Ascending aorta (tissue), 2 donors: ENCODE measurements at places on chromosomes 16 and 17.

- DNase-seq = no peak
- no peaks in the 10 kb centered on the region for H3K36me3 ChIP-seq
- H3K27me3 ChIP-seq = no peaks in the 10 kb centered on the region
Observed at GRCh38 chr17:36130346-36130745, 26.7 kb downstream of the CCL4 start.

DNA sequence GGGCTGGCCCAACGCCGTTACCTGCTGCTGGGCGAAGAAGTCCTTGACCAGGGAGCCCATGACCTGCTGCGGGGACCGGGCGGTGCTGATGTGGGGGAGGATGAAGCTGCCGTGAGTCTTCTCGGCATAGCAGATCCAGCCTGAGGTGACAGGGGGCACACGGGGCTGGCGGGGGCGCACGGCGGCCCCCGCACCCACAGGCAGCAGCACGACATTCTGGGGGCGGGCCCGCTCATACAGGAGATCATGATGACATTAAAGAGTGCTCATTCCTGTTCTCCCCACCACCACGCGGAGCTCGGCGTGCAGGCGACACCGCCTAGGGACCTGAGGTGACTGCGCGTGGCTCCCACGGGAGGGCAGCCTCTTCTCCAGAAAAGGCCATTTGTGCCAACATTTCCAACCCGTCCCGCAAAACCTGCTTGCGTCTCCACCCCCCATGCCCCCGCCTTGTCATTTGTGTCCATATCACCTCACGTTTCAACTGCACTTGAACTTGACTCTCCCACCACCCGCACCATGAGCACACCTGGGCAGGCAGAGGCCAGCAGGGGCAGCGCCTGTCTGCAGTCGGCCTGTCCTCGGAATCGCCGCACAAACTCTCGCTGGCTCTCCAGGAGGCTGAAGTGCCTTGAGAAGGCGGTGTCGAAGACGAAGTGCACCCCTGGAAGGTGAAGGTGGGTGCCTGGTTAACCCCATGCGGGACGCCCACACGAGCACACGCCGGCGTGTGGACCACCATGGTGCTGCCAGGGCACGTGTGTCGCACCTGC lies 6.4 kb downstream of the CIAO3 start:
- no peak overlapping the region for H3K27ac ChIP-seq
- H3K4me1 ChIP-seq = peaks cover 2% of the 10 kb centered on the region
- no peaks in the 10 kb centered on the region for H3K27me3 ChIP-seq
- DNase-seq = no peak

- H3K27me3 ChIP-seq = no peaks in the 10 kb centered on the region
- no peaks in the 10 kb centered on the region for H3K4me1 ChIP-seq
- DNase-seq = no peak
- no peak overlapping the region for H3K27ac ChIP-seq
Observed at GRCh38 chr16:88013766-88014251, 62.6 kb downstream of the BANP start.

DNA sequence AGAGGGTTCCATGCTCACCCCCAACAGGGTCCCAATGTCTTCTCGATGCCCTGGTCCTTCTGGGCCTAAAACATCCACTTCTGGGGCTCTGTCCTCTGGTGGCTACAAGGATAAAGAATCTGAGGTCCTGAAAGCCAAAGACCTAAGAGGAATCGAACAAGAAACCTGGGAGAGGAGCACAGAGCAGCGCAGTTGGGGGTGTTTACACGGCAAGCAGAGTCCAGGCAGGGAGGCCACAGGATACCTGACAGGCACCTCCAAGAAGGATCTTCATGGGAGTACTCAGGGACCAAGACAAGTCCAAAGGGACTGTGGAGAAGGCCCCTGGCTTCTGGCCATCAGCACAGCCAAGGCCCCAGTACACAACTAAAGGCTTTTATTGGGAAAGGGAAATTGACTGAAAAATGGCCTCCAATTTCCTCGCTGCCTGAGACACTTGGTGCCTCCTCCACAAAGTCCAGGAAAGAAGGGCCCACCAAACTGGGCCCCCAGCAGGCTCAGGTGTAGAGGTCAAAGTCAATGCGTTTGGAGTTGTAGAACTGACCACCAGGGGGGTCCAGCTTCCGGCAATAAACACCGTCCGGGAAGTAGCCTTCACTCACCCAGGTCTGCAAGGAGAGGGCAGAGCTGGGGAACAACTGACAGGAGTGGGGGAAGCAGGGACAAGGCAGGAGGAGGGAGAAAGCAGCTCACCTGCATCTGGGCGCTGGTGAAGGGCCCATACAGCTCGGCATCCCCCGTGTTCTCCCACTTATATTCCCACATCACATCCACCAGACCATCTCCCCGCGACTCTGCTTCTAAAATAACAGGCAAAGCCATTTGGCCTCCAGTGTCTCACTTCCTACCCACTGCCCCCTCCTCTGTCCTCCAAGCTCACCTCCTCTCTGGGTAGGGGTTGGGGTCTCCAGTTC lies 2.4 kb downstream of the CD2BP2 start:
- H3K4me1 ChIP-seq = peaks cover 10% of the 10 kb centered on the region
- H3K4me3 ChIP-seq = no peak overlapping the region
- no peak for DNase-seq

- no peak overlapping the region for H3K4me3 ChIP-seq
- H3K27me3 ChIP-seq = no peaks in the 10 kb centered on the region
- H3K27ac ChIP-seq = peak overlapping the region; percentile 95
- DNase-seq = no peak
Observed at GRCh38 chr17:49687878-49688491, 10.1 kb upstream of the SPOP start.

DNA sequence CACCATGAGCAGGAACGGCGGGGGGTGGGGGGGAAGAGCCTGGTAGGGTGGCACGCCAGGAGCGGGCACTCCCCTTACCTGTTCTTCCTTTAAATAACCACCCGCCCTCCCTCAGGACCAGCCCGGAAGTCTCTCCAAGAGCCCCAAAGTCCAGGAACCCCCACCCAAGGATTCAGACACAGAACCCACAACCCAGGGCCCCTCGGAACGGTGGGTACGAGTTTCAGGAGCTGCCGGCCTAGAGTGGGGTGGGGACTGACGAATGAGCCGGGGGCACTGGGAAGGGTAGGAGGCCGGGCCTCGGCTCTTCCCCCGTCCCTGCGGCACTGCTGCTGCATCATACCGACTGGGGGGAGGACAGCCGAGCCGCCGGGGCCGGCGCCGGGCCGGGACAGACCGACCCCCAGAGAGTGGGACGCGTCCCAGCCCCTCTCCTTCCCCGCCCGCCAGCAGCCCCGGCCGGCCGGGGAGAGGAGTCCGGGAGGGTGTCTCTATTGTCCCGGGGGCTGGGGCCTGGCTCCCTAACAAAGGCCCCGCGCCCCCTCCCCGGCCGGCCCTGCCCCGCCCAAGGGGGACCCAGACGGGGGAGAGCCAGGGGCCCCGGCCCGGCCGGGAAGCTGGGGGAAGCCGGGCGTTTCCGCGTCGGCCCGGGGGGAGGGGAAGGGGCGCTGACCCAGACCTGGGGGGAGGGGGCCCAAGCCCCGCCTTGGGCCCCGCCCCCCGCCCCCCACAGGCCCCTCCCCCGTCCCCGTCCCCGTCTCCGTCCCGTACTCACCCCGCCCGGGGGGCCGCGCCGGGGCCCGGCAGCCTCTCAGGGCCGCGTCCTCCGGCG lies 747 bp downstream of the ATXN7L3 start:
- H3K27ac ChIP-seq = peak overlapping the region; percentile 98
- no peak for DNase-seq
- H3K36me3 ChIP-seq = peaks cover 36% of the 10 kb centered on the region

DNA sequence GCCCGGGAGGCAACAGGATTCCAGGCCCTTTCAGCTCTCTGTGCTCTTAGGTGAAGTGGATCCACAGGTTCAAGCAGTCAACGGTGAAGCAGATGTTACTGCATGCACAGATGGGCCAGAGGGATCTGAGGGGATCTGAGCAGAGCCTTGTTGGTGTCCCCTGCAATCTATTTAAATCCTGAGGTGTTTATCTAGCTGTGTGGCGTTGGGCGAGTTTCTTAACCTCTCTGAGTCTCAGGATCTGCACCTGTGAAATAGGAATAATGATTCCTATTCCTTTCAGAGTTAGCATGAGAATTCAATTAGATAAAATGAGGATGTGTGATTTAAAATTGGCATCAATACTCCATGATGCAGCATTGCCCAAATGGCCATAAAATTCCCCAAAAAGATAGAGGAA lies 237.3 kb upstream of the CDH5 start:
- H3K27me3 ChIP-seq = no peaks in the 10 kb centered on the region
- no peak overlapping the region for H3K4me3 ChIP-seq
- H3K36me3 ChIP-seq = no peaks in the 10 kb centered on the region
- DNase-seq = no peak
- no peaks in the 10 kb centered on the region for H3K4me1 ChIP-seq

GRCh38 chr17:48995974-48996721 lies 1.0 kb upstream of the IGF2BP1 start:
- peaks cover 48% of the 10 kb centered on the region for H3K27me3 ChIP-seq
- peak overlapping the region; percentile 3 for H3K4me3 ChIP-seq
- H3K27ac ChIP-seq = no peak overlapping the region

GRCh38 chr17:74999523-74999922 lies 12.1 kb downstream of the CDR2L start:
- H3K27me3 ChIP-seq = no peaks in the 10 kb centered on the region
- no peak overlapping the region for H3K27ac ChIP-seq
- no peaks in the 10 kb centered on the region for H3K4me1 ChIP-seq
- no peak for DNase-seq
- no peak overlapping the region for H3K4me3 ChIP-seq

DNA sequence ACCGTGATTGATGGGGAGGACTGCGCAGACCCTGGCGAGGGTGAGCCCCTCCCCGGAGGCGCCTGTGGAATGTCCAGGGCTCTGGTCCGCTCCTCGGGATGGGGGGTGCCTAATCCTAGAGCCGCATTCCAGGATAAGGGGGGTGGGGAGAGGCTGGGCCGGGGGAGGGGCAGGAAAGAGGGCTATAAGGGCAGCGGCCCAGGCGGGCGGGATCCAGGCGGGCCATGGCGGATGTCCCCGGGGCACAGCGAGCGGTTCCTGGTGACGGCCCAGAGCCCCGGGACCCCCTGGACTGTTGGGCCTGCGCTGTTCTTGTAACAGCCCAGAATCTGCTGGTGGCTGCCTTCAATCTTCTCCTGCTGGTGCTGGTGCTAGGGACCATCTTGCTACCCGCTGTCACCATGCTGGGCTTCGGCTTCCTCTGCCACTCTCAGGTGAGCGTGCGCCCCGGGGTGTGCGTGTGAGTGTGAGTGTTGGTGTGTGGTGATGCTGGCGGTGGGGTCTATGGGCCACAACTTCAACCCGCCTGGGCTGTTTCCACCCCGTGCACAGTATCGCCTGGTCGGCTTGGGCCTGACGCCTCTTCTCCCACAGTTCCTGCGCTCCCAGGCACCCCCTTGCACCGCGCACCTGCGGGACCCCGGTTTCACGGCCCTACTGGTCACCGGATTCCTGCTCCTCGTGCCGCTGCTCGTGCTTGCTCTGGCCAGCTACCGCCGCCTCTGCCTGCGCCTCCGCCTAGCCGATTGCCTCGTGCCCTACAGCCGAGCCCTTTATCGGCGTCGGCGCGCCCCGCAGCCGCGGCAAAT lies at the start of gene TMEM88:
TMEM88 (plus strand) TSS at position 216 of the 809 bp plus-strand sequence; CDS start at position 225, 9 bp downstream.
- H3K4me1 ChIP-seq = peaks cover 28% of the 10 kb centered on the region
- peak within 1 kb of the TSS; percentile 73 for H3K4me3 ChIP-seq
- peak within 1 kb of the TSS; percentile 87 for H3K27ac ChIP-seq
- peaks cover 22% of the 10 kb centered on the region for H3K36me3 ChIP-seq
- no peaks in the 10 kb centered on the region for H3K27me3 ChIP-seq
- DNase-seq = no peak

GRCh38 chr16:7614021-7614795 lies 281.6 kb downstream of the RBFOX1 start:
- no peaks in the 10 kb centered on the region for H3K27me3 ChIP-seq
- H3K4me3 ChIP-seq = no peak overlapping the region
- H3K27ac ChIP-seq = no peak overlapping the region
- DNase-seq = no peak
- no peaks in the 10 kb centered on the region for H3K4me1 ChIP-seq

- H3K27ac ChIP-seq = peak overlapping the region; percentile 81
- DNase-seq = no peak
- H3K27me3 ChIP-seq = no peaks in the 10 kb centered on the region
- H3K36me3 ChIP-seq = no peaks in the 10 kb centered on the region
- H3K4me3 ChIP-seq = no peak overlapping the region
Observed at GRCh38 chr17:12727076-12727760, 61.5 kb downstream of the MYOCD start.

DNA sequence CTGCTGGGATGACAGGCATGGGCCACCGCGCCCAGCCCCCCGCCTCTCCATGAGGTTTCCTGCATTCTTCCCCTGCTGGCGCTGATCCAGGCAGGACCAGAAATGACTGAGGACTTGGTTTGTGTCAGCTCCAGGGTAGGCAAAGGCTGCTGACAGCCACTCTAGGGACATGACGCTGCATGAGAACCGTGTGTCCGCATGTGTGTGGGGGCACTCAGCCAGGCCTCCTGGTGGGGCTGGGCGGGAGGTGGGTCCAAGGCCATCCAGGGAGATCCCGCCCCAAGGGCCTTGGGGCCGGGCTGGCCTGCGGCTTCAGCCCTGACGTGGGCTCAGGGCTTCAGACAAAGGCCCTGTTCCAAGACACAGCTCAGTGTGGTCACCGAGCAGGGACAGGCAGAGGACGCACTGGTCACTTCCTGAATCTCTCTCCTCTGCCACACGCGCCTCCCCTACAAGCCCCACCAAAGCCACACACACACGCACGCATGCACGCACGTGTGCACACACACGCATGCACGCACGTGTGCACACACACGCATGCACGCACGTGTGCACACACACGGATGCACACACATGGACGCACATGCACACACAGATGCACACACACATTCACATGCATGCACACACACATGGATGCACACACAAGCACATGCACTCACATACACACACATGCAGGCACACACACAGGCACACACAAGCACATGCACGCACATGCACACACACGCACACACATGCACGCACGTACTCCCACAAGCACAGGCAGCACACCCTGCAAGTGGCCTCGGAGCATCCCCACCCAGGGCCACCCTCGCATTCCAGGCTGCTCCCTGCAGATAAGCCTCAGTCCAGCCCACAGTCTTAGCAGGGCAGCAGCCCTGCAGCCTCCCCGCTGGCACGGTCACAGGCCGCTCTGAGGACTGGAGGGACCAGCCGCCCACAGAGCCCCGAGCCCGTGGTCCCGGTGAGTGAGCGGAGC lies 5.3 kb upstream of the TMEM204 start:
- H3K4me1 ChIP-seq = peaks cover 9% of the 10 kb centered on the region
- no peak overlapping the region for H3K27ac ChIP-seq
- peaks cover 8% of the 10 kb centered on the region for H3K36me3 ChIP-seq
- no peaks in the 10 kb centered on the region for H3K27me3 ChIP-seq
- H3K4me3 ChIP-seq = no peak overlapping the region

GRCh38 chr16:29985271-29985811 lies 10.1 kb downstream of the HIRIP3 start:
- peaks cover 86% of the 10 kb centered on the region for H3K36me3 ChIP-seq
- H3K4me1 ChIP-seq = no peaks in the 10 kb centered on the region
- H3K27ac ChIP-seq = no peak overlapping the region
- no peak for DNase-seq

GRCh38 chr17:7886227-7887037 lies 2.2 kb upstream of the CHD3 start:
- H3K4me3 ChIP-seq = peak overlapping the region; percentile 77
- peaks cover 3% of the 10 kb centered on the region for H3K36me3 ChIP-seq
- no peaks in the 10 kb centered on the region for H3K27me3 ChIP-seq
- no peak for DNase-seq
